ENCODE measurements at places on chromosomes 12 and 14.

DNA sequence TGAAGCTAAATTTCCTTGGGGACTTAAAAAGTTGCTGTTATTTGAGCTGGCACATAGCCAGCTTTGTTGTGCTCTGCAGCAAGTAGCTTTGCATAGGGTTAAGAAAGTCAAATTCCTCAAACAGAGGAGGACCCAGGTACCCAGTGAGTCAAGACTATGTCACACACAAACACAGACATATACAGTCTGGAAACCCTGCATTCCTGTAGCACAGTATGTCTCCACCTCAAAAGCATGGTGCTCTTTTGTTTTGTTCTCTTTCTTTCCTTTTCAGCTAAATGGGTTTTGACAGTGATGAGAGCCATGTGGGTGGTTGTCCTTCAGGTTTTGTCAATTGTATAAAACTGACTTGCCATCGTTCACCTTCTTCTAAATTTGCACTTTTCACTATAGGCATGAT lies 179.6 kb upstream of the DIO2 start:
- DNase-seq: peak; percentile 12

DNA sequence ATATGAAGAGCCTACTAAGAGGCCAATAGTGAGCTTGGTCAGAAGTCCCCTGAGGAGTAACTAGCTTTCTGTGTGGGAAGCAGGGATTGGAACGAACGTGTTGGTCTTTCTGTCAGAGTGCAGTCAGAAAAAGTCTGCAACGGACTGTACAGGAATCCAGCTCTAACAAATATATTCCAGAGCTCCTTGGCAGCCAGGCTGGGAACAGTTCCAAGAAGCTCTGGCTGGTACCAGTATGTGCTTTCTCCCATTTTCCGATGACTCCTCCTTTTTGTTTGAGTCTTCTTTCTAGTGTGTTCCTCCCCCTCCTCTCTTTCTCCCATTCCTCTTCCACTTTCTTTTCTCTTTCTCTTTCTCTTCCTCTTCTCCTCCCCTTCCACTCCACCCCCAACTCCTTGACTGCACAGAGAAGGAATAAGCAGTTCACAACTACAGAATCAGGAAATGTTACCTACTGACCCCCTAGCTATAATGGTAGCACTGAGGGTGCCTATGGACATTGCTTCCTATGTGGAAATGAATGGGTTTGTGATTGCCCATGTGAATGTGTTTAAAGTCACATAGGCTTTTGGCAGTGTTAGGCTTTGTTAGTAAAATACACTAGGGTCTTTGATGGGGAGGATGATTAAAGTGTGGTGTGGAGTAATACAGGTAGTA lies 59.9 kb downstream of the TTLL5 start:
- DNase-seq: no peak

- no peak for DNase-seq
Observed at GRCh38 chr14:96915478-96915877, 118.3 kb downstream of the VRK1 start.

GRCh38 chr14:106564058-106564643 lies 1037.8 kb downstream of the TMEM121 start:
- DNase-seq: peak; percentile 12

All from H7 (cell line).